ENCODE measurements at places on chromosomes 11 and 22.

GRCh38 chr11:117502779-117503100 is 175.1 kb downstream of the CEP164 start:
- H3K4me1 ChIP-seq: no peaks in the 10 kb centered on the region
- H3K4me3 ChIP-seq: no peak overlapping the region
- no peak for DNase-seq
- no peak overlapping the region for H3K27ac ChIP-seq
- no peaks in the 10 kb centered on the region for H3K36me3 ChIP-seq
- H3K27me3 ChIP-seq: no peaks in the 10 kb centered on the region

GRCh38 chr11:18295316-18295715 is 26.6 kb downstream of the HPS5 start:
- DNase-seq: no peak
- H3K27me3 ChIP-seq: no peaks in the 10 kb centered on the region
- H3K4me3 ChIP-seq: no peak overlapping the region
- H3K36me3 ChIP-seq: peaks cover 91% of the 10 kb centered on the region
- H3K27ac ChIP-seq: no peak overlapping the region
- H3K4me1 ChIP-seq: no peaks in the 10 kb centered on the region

GRCh38 chr11:23123753-23124152 is 263.5 kb upstream of the CCDC179 start:
- H3K4me1 ChIP-seq: no peaks in the 10 kb centered on the region
- H3K27me3 ChIP-seq: no peaks in the 10 kb centered on the region
- no peak for DNase-seq
- no peak overlapping the region for H3K4me3 ChIP-seq

- no peaks in the 10 kb centered on the region for H3K4me1 ChIP-seq
- H3K27me3 ChIP-seq: no peaks in the 10 kb centered on the region
- DNase-seq: no peak
- no peak overlapping the region for H3K27ac ChIP-seq
These were observed 16.8 kb downstream of the KCNJ11 start for GRCh38 chr11:17371614-17372013.

DNA sequence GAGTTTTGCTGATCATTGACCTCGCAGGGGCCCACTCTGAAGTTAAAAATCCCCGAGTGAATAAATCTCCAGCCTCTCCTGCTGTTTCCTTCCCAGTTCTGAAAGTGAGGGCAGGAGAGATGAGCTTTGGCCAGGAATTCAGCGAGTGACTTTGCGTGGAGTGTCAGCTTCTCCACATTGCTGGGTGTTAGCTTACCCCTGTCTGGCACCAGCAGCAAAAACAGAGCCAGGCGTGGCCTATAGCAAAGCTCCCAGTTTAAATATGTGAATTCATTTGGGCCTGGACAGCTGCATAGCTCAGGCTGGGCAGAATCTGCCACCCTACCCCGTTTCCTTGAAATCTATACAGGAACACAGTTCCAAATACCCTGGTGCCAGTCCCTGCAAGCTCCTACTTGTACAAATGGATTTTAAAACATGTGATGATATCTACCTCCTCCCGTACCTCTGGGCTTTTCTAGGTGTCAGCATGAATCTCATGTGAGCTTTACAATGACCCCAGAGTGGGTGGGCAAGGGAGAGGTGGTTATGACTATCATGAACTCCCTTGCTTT is 25.6 kb downstream of the TIMP3 start:
- peaks cover 95% of the 10 kb centered on the region for H3K4me1 ChIP-seq
- peak overlapping the region; percentile 20 for H3K27ac ChIP-seq
- H3K27me3 ChIP-seq: no peaks in the 10 kb centered on the region
- peaks cover 44% of the 10 kb centered on the region for H3K36me3 ChIP-seq
- DNase-seq: no peak

DNA sequence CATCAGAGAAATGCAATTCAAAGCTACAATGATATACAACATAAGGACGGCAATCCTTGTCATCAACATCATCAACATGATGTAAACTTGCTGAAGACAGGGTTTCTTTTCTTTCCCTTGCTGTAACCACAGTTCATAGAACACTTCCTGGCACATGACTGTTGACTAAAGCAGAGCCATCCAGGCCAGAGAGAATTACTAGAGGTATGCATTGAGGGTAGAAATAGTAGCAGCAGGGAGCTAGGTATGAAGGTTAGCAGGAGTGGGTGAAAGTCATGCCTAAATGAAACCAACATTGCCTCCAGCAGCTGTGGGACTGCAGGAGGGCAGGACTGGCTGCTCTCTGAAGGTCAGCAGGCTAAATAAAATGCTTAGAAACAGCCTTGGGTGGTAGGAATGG is 103.7 kb downstream of the LRRC32 start:
- no peaks in the 10 kb centered on the region for H3K36me3 ChIP-seq
- no peak overlapping the region for H3K4me3 ChIP-seq
- no peak overlapping the region for H3K27ac ChIP-seq
- no peaks in the 10 kb centered on the region for H3K4me1 ChIP-seq
- no peak for DNase-seq
- no peaks in the 10 kb centered on the region for H3K27me3 ChIP-seq
